ENCODE measurements at places on chromosomes 3 and 15. TPM values are rescaled to one million over a fixed set of nuclear protein-coding genes. Genes with fewer than 3 reads are reported as not detected.

The KY gene
- total RNA-seq: 0.46 TPM

The IGSF10 gene
- 0.18 TPM for total RNA-seq

- no peak for DNase-seq
Measured at GRCh38 chr15:63948436-63948835, 97.8 kb downstream of the DAPK2 start.

DNA sequence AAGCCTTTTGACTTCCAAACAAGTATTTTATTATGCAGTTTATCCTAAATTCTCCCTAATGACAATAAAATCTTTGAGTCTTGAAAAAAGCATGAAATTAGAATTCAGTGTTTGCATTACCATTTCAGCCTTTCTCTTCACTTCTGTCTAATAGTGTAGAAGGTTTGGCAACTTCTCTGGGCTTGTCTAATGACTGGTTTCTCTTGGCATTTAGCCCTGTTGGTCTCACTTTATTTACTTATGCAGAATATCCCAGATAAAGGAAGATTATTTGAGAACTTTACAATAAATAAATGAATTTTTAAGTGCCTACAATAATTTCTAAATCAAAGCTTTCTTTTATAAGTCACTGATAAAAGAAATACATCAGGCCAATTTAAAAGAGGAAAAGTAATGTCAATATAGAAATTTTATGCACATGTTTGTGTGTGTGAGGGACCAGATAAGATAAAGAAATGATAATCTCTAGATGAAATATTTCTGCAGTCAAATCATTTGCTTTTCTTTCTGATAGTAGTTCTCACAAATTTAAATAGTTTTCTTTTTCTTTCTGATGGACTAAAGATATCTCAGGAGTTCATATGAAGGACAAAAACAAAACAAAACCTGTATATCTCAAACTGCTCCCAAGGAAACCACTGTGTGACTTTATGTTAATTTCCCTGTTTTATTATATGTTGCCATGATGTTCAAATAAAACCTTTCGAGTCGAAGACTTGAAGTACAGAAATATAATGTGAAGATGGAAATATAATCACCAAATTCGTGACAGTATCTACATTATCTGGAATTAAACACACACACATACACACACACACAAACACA, 533.1 kb upstream of the CBLB start:
- DNase-seq: peak; percentile 69

- no peak for DNase-seq
Measured at GRCh38 chr3:184237211-184237610, 7.8 kb downstream of the VWA5B2 start.
